ENCODE measurements at places on chromosomes 5 and 9.

DNA sequence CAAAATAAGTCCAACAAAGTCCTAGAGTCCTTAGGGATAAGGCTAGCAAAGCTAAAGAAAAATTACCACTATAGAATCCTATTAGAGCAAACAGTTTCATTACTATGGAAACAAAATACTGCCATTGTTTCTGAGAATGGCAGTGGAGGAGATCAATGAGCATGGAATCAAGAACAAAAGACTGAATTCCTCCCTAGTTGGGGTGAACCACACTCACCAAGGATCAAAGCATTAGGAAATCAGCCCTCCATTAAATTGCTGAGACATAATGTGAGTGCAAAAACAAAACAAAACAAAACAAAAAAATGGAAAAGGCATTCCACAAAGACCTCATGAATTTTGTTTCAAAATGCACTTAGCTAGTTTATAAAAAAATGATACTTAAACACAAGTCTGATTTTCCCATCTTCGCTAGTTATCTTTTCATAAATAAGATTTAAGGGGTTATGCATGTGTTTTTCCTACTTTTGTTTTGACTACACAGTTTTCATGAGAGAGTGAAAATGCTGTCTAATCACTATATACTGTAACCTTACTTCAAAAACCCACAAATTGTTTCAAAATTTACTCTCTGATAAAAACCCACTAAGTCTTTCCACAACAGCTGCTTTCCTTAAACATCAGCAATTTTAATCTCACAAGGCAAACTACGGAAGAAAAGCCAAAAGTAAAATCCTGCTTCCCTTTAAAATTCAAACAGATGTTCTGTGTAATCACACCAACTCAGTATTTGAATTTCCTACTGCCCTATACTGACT is 9.7 kb downstream of the SERINC5 start:
- DNase-seq: peak; percentile 86

DNA sequence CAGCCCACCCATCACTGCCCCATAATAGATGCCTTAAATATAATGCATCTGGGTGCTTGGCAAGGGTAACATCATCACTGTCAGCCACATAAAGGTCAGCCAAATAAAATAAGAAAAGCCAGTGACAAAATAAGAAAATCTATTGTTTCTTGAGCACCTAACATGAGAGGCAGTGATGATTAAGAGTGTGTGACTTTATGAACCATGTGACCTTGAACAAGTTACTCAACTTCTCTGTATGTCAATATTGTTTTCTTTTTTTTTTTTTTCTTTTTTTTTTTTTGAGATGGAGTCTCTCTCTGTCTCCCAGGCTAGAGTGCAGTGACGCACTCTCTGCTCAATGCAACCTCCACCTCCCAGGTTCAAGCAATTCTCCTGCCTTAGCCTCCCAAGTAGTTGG is 98.7 kb downstream of the CDK5RAP2 start:
- DNase-seq: no peak

GRCh38 chr5:172642486-172642885 is 1.4 kb downstream of the NEURL1B start:
- DNase-seq: no peak

DNA sequence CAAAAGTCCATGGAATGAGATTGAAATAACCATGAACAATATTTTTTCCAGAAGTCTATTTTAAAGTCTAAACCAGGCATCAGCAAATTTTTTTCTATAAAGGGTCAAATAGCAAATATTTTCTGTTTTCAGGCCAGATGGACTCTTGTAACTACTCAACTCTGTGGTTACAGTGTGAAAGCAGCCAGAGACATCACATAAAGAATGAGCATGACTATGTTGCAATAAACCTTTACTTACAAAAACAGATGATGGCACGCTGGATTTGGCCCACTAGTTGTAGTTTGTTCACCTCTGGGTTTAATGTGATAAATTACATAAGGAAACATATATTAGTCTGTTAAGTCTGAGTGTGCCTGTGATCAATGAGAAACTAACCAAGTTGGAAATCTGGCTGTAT is 319.2 kb downstream of the TRPM3 start:
- peak; percentile 76 for DNase-seq

DNA sequence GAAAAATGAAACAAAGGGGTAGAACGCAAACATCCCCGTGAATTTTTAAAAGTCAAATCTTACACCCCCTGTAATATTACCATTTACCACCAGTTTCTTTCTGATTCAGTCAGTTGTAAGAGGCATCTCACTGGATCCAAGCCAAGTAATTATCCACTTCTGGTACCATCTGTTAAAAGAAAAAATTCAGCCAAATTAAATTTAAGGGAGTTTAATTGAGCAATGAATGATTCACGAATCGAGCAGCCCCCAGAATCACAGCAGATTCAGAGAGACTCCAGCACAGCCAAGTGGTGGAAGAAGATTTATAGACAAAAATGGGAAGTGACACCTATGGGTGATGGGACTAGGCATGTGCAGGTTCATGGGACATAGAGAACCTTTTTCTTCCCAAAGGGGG is 29.9 kb upstream of the MTMR12 start:
- no peak for DNase-seq

DNA sequence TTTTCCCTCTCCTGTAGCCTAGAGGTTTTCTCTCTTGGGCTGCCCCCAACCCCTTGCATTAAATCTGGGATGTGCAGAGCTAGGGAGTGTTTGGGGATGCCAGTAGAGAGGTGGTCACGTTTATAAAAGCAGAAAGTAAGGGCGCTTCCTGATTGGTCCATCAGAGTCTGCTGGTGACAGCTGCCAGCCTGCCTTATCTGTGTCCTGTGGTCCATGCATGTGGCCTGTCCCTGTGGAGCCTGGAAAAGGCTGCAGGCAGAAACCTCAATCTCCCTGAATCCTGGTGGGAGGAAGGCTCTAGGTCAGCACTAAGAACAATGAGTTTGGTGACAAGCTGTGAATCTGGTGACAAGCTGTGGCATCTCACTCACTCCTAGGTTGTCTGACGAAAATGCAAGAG is 42.2 kb downstream of the ARHGEF37 start:
- DNase-seq: no peak

- DNase-seq: peak; percentile 69
These were observed 26.5 kb downstream of the OXCT1 start for GRCh38 chr5:41843456-41844370.

DNA sequence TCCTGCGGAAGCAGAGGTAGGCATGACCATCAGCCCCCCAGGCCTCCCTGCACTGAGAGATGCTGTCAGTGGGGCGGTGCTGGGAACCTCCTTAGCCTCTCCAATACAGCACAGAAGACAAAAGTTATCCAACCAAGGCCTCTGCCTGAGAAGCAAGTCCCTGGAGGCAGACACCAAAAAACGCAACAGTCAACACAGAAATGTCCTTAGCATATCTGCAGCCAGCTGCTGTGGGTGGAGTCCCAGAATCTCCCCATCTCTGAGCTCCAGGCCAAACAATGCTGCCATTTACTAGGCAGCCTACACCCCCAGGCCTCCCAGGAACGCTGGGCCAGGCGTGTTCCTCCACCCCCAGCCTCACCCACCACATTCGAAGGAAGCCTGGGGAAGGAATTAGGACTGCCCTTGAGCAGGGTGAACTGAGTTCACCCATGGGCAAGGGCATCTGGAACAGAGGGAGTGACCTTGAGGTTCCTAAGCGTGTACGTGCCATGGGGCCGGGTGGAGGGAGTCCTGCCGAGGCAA is 43.7 kb downstream of the STK10 start:
- peak; percentile 21 for DNase-seq
